Liver (tissue), 10 donors: ENCODE measurements at places on chromosomes 13 and 19.
A peak's percentile ranks its signal among the peaks of the same experiment; 100 is the strongest.

- DNase-seq: no peak
Observed at GRCh38 chr13:61898207-61898606, 482.6 kb upstream of the PCDH20 start.

DNA sequence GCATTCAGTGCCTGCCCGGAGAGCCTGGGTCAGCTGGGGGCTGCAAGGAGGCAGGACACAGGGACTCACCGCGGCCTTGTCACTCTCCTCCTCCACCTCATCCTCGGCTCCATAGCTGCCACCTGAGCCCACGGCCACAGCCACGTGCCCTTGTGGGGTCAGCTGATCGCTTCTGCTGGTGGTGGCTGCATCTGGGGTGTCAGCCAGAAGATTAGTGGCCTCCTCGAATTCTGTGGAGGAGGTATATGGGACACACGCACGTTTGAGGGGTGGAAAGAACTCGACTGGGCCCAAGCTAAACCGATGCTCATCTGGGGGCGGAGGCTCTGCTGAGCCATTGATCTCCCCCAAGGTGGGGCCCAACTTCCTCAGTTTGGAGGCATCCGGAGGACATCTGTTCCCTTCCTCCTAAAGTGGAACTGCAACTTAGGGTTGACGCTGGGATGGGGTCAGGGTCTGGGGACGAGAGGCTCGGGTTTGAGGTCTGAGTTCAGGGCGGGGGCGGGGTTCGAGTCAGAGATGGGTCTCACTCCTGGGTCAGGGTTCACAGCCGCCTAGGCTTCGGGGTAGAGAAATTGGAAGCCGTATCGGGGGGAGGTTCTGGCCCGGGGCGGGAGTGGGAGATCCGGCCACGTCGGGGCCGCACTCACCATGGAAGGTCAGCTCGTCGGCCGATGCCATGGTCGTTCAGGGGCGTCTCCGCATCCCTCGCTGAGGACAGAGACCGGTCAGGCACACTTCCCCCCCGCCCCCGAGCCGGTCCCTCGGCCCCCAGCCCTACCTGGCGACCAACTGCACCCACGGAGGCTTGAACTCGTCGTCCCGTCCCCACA lies 493 bp downstream of the YIPF2 start:
- DNase-seq: peak; percentile 51

DNA sequence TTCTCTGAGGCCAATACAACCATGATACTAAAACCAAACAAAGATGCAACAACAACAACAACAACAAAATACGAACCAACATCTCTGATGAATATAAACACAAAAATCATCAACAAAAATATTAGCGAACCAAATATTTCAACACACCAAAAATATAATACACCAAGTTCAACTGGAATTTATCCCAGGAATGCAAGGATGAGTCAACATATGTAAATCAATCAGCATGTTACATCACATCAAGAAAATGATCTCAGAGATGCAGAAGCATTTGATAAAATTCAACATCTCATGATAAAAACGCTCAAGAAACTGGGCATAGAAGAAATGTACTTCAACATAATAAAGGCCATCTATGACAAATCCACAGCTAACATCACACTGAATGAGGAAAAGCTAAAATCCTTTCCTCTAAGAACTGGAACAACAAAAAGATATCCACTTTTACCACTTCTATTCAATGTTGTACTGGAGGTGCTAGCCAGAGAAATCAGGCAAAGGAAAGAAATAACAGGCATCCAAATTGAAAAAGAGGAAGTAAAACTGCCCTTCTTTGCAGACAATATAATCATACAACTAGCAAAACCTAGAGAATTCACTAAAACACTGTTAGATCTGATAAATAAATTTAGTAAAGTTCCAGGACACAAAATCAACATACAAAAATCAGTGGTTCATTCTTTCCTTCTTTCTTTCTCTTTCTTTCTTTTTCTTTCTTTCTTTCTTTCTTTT lies 2448.7 kb upstream of the PCDH20 start:
- DNase-seq: no peak

DNA sequence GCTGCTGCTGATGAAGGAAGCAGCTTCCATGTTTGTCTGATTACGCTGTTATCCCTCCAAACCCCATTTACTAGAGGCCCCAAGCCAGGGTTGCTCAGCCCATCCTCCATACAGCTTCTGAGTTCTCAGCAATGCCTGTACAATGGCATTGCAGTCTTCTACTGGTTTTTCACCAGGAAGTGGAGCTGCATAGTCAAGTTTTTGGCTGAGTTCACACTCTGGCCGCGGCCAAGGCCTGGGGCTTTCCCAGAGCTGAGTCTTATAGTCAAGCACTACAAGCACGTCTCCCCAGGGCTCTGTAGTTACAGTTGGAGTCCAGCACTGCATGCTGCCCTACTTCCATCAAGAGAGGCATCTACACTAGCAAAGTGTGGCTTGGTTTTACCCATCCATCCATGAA lies 182.5 kb downstream of the POU4F1 start:
- no peak for DNase-seq

- no peak for DNase-seq
Observed at GRCh38 chr13:29227576-29227975, 367.9 kb downstream of the SLC7A1 start.

GRCh38 chr13:40087091-40088002 lies 431.9 kb downstream of the COG6 start:
- no peak for DNase-seq

GRCh38 chr19:16536130-16536529 lies 6.1 kb downstream of the CHERP start:
- no peak for DNase-seq

- DNase-seq: no peak
Observed at GRCh38 chr19:46723471-46723870, 6.6 kb upstream of the PRKD2 start.

DNA sequence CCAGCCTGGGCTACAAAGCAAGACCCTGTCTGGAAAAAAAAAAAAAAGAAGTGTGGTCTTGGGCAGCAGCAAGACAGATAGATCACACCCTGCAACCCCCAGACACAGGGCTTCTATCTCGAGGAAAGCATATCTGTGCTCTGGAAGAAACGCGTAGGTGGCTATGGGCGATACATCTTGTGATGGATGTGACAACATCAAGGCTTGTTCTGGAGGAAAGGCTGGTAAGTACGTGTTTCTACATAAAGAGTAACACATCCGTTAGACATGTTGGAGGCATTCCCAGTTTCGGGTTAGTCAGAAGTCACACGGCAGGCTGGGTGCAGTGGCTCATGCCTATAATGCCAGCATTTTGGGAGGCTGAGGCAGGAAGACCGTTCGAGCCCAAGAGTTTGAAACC lies 6.6 kb upstream of the DHDH start:
- no peak for DNase-seq

GRCh38 chr13:66137384-66137783 lies 1092.8 kb downstream of the PCDH9 start:
- no peak for DNase-seq

DNA sequence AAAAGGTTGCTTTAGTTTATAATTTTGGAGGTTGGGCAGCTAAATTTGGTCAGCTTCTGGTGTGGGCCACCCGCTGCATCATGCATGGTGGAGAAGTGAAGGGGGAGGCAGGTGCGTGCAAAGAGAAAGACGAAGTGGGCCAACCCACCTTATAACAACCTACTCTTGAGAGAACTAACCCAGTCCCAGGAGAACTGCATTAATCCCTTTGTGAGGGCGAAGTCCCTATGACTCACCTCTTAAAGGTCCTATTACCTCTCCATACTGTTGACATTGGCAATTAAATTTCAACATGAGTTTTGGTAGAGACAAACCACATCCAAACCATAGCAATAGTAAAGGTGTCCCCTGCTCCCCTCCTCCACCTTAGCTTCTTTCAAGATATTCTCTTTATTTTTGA lies 7.7 kb upstream of the FGF9 start:
- DNase-seq: no peak

GRCh38 chr13:44063881-44064280 lies 184.2 kb downstream of the LACC1 start:
- DNase-seq: no peak

DNA sequence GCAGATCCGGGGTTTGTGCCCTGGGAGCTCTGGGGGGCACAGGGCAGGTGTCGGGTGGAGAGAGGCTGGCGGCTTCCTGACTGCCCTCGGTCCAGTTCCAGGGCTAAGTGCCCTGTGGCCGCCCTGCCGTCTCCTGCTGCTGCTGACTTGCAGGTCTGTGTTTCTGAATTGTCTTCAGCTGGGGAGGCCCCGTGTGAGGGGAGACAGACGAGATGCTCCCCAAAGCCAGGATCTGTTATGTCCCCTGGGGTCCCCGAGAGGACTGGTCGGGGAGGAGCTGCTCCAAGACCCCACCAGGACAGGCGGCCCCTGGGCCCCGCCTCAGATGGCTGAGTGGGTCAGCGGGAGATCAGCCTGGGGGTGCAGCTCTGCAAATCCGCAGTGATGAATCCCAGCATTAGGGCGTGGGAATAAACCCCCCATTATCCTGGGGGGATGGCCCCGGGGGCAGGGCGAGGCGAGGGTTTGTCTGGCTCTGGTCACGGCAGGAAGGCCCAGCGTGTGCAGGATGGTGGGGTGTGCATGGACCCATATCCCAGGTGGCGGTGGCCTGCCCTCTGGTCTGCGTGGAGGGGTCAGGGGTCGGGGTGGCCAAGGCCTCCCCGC lies 4.7 kb downstream of the HCN2 start:
- DNase-seq: no peak

DNA sequence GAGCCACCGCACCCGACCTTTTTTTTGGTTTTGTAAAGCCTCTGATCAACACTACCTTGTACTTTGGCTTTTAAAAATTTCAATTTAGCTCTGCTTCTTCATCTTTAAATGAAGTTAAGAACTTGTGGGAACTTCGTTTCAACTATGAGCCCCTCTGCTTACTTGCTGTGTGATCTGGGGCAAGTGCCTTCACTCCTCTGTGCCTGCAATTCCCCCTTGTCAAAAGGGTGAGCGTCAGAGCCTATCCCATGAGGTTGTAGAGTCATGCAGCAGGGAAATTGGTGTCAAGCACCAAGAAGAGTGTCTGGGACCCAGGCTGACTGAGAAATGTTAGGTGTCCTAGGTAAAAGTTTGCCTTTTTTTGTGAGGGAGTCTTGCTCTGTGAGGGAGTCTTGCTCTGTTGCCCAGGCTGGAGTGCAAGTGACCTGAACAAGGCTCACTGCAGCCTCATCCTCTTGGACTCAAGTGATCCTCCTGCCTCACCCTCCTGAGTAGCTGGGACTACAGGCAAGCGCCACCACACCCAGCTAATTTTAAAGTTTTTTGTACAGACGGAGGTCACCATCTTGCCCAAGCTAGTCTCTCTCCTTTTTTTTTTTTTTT lies 5.7 kb downstream of the VASP start:
- DNase-seq: no peak

DNA sequence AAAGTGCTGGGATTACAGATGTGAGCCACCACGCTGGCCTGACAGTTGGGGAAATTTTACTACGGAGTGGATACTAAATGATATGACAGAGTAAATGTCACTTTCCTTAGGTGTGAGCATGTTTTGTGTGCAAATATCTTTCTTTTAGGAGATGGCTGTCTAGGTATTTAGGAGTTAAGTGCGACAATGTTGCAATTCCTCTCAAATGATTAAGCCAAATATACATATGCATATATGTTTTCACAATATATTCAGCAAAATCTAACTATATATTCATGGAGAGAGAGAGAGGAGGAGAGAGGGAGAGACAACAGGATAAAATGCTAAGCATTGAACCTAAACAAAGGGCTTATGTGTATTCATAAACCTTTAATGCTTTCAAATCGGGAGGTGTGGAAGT lies 5.4 kb upstream of the SERTAD3 start:
- no peak for DNase-seq

- DNase-seq: no peak
Observed at GRCh38 chr13:33757713-33758112, 60.2 kb upstream of the RFC3 start.

- DNase-seq: no peak
Observed at GRCh38 chr19:21910318-21910717, 74.3 kb upstream of the ZNF43 start.

GRCh38 chr19:33405553-33406461 lies 32.3 kb downstream of the CEBPG start:
- DNase-seq: no peak

- DNase-seq: no peak
Observed at GRCh38 chr13:38951525-38952313, 38.9 kb downstream of the STOML3 start.

- no peak for DNase-seq
Observed at GRCh38 chr19:51458051-51458645, at the start of gene SIGLEC8. Gene SIGLEC8, minus strand, starts transcription at chr19:51458454. Its CDS starts 67 bp downstream, at chr19:51458387.

DNA sequence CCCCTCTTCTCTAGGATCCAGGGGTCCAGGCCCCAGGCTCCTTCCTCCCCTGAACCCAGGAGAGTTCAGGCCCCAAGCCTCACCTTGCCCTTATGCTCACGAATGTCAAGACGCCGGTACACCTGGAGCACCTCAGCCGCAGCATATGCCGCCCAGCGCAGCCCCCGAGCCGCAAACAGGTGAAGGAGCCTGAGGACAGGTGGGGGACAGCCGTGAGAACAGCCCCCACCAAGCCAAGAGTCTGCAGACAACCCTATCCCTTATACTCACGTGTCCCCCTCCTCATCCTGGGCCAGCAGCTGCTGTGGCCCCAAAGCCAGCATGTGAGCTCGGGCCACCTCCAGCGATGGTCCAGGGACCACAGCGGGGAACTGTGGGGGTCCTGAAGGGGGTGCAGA lies 3.7 kb downstream of the NFKBID start:
- DNase-seq: no peak

DNA sequence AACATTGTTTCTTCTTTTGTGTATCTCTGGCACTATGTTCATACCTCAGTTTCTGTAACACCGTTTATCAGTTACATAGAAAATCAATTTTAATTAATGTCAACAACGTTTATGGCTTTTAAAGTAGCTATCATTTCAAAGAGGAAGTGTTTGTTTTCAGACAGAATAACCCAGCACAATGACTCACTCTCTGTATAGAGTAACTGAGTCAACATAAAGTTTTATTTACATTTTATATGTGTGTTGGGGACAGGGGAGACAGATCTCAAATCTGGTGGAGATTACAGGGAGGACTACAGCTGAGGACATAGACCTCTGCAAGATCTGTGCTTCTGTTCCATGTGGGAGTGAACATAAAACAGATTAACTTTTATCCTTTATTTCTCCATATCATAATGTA lies 2590.1 kb downstream of the PCDH9 start:
- DNase-seq: no peak

GRCh38 chr13:74068471-74068870 lies 65.7 kb downstream of the KLF12 start:
- no peak for DNase-seq

DNA sequence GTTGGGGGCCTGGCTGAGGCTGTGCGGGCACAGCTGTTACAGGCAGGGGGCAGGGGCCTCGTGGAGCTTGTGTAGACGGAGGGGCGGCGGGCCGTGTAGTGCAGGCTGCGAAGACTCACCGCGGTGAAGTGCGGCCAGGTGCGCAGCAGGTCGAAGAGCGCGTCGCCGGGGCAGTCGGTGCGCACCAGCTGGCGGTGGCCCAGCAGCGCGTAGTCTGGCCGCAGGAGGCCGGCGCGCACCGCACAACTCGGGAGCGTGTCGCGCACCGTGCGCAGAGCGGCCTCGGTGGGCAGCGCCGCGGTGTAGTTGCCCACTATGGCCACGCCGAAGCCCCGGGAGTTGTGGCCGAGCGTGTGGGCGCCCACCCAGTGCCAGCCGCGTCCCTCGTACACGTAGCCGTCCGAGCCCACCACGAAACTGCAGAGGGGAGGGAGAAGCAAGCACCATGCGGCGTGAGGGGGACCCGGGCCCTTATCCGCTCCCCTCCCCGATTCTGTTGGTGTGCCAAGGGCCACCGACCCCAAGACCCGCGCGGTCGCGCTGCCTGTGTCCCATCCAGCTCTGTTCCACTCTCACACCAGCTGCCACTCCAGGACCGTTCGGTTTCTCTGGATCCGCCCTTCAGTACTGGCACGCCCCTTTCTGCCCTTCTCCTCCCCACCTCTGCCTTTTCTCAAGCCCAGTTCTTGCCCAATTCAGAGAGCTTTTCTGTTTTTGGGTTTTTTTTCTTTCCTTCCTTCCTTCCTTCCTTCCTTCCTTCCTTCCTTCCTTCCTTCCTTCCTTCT lies 5.4 kb upstream of the RASAL3 start:
- no peak for DNase-seq
